GF-D8 (cell line): ENCODE measurements at places on chromosomes 1 and 21.
A peak's percentile ranks its signal among the peaks of the same experiment; 100 is the strongest.

GRCh38 chr21:35136586-35137219 lies 87.6 kb upstream of the RUNX1 start:
- DNase-seq: no peak

DNA sequence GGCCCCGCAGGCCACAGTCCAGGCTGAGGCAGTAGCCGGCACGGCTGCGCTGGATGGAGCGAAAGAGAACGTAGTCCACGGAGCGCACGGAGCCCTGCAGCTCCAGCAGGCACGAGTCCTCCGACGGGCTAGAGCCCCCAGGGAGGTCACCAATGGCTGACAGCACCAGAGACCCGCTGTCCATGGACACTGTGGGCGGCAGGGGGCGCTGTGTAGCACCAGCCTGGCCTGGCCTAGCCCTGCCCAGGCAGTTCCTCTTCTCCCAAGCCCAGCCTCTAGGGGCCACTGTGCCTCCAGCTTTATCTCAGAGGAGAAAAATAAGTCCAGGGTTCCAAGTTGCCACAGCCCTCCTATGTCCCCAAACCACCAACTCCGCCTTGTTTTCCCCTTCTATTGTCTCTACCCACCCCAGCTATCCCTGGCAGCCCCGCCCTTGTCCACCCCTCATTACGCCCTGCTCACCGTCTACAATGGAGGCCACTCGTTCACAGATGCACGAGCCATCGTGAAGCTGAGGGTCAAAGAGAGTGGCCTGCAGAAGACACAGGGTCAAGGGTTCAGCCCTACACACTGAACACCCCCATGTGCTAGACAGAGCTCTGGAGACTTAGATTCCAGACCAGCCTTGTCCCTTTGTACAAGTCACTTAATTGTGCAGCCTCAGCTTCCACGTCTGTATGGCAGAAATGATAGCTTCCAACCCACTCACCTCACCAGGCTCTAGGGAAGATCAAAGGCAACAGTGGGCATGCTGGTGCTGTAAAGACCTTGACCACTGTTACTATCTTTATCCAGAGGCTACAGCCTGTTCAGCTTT lies 4.4 kb downstream of the ENTREP3 start:
- DNase-seq: peak; percentile 66

DNA sequence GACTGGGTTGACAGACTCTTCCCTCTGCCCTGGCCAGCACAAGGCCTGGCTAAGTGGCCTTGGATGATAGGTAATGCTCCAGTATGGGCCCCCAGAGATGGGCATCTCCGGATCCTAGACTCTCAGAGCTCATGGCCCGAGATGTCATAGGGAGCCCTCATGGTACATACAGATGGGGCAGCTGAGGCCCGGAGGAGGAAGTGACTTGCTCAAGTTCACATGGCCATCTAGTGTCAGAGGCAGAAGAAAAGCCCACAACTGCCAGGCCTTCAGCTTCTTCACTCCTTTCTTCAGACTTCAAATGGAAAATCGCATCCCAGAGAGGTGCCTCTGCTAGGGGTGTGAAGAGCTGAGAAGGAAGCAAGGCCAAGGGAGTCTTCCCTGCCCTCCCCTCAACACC lies 46.8 kb upstream of the SYNC start:
- no peak for DNase-seq

DNA sequence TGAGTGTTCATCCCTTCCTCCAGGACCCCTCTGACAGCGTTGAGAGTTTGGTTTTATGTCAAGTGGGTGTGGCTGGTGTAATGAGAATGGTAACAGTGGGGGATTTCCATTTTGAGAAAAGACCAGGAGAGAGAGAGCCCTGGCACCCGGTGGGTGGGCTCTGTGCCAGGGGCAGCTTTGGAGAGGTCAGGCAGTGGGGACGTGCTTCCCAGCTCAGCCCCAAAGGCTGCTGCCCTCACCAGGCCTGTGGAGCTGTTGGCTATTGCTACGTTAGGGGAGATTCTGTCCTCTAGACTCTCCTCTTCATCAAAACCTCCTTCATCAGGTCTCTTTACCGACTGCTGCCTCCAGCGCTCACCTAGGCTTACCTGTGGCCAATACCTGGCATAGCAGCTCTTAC lies 176.3 kb downstream of the PTPRU start:
- no peak for DNase-seq

DNA sequence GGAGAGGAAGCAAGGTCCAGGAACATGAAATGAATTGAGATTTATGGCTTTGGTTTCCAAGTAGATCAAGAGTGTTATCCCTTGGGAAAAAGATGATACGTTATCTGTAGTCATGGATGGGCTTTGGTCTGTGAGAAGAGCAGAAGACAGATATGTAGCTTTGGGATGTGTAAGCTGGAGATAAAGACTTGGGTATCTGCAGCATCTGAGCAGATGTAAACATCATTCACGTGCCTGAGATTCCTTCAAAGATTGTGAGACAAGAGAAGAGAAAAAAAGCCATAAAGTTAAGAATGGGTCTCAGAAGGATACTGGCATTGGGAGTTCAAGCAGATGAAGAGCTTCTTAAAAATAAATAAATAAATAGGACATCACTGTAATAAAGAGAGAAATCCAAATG lies 217.8 kb downstream of the PTPRC start:
- DNase-seq: no peak

DNA sequence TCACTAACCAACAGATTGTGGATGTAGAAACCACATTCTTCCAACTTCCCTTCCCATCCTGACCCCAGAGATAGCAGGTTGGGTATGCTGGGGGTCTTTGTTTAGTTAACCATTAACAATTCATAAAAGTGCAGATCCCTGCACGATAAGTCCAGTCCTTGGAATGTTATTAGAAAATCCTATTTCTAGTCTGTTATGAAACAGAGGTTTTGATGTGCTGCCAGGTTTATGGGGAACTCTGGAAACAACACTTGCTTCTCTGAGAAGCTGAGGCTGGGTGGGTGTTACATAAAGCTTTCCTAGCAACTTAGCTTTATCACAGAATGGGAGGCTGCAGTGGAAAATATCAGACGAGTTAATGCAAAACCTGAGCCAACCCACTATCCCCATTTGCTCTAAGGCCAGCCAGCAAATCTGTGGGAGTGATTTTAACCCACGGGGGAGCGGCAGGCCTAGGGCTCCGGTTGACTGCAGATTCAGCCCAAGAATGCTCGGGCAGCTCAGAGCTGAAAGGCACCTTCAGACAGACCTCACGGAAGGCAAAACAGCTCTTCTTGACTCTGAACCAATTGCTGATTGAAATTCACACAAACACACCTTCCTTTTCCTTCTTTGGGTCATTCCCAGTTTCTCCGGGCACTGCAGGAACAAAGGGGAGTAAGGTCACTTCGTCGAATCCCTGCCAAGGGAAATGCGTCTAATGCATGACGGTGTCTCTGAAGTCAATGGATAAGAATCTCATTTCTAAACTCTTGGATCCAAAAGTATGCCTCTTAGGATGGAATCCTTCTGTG lies 111.7 kb upstream of the IRF2BP2 start:
- DNase-seq: peak; percentile 48

DNA sequence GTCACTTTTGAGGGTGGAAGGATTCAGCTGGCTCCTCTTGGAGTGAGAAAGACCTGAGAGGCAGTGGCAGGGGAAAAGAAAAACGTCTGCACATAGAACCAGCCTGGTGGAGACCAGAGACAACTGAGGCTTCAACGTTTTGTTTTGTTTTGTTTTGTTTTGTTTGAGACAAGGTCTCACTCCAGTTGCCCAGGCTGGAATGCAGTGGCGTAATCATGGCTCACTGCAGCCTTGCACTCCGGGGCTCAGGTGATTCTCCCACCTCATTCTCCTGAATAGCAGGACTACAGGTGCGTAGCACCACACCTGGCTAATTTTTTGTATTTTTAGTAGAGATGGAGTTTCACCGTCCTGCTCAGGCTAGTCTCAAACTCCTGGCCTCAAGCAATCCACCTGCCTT lies 12.3 kb downstream of the SHISAL2A start:
- no peak for DNase-seq

GRCh38 chr1:99814373-99814900 lies 35.7 kb upstream of the AGL start:
- no peak for DNase-seq

DNA sequence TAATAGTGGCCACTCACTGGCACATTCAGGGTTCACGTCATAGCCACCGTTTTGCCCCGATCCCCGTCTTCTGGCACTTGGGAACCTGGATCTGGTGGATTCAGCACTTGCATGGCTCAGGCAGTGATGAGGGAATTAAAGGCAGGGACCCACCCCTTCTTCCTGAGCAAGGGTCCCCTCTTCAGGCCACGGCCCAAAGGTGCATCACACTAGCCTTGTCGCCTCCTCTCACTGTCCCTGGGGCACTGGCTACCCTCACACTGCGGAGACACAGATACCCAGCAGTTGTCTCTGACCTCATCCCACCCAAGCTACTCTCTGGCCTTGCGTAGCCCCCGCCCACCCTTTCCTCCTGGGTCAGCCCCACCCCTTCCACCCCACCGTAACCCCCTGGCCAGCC lies 19.9 kb upstream of the LDLRAP1 start:
- no peak for DNase-seq

- DNase-seq: no peak
Measured at GRCh38 chr1:96464066-96464465, 257.5 kb upstream of the PTBP2 start.

DNA sequence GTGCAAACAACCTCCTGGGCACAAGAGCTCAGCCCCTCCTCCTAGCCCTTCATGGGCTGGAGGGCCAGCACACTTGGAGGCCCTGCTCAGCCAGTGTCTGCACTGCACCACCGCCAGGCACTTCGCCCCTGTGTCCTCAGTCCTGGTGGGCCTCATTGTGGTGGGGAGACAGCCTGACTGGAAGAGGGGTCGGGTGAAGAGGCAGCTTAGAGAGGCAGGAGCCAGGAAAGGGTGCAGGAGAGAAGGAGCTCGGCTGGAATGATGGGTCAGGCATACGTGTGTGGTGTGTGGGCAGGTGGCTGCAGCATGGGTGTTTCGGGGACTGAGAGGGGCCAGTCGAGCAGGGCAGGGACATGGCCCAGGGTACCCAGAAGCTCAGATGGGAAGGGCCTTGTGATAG lies 4.1 kb downstream of the WNT3A start:
- DNase-seq: no peak

- no peak for DNase-seq
Measured at GRCh38 chr1:83872515-83872914, 126.4 kb downstream of the TTLL7 start.

GRCh38 chr1:159222075-159222865 lies 17.6 kb downstream of the ACKR1 start:
- no peak for DNase-seq

GRCh38 chr1:231866392-231867331 lies 240.1 kb downstream of the DISC1 start:
- DNase-seq: no peak

DNA sequence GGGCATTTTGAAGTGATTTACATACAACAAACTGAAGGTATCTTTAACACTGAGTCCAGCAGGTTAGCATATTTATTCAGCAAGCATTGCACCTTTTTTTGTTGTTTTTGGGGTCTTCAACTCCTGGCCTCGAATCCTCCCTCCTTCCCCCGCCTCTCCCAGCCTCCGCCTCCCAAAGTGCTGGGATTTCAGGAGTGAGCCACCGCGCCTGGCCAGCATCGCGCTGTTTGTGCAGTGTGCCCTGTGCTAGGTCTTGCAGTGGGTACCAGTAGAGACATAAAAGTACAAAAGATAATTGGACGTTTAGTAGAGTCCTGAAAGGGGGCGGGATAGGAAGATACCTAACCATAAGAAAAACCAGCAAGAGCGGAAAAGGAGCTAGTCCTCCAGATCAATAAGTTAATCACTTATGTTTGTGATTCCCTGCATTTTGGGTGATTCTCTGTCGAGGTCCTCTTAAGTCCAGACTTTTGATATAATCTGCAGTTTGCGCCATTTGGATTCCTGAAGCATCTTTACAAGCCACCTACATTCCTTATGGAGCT lies 111.8 kb downstream of the OSBPL9 start:
- DNase-seq: no peak
